ENCODE measurements at places on chromosomes 12 and 14. TPM values are rescaled to one million over a fixed set of nuclear protein-coding genes. Genes with fewer than 3 reads are reported as not detected.

- H3K4me1 ChIP-seq, result peaks cover 4% of the 10 kb centered on the region
- H3K36me3 ChIP-seq, result no peaks in the 10 kb centered on the region
- no peak overlapping the region for H3K27ac ChIP-seq
- no peak overlapping the region for H3K4me3 ChIP-seq
- no peaks in the 10 kb centered on the region for H3K27me3 ChIP-seq
Observed at GRCh38 chr12:113874999-113875561, 91.0 kb downstream of the RBM19 start.

- H3K27ac ChIP-seq, result no peak overlapping the region
- peaks cover 28% of the 10 kb centered on the region for H3K4me1 ChIP-seq
- H3K36me3 ChIP-seq, result no peaks in the 10 kb centered on the region
- H3K27me3 ChIP-seq, result no peaks in the 10 kb centered on the region
Observed at GRCh38 chr14:59225281-59225680, 36.8 kb downstream of the DAAM1 start.

- peak overlapping the region; percentile 28 for H3K27ac ChIP-seq
- peaks cover 23% of the 10 kb centered on the region for H3K36me3 ChIP-seq
- peaks cover 5% of the 10 kb centered on the region for H3K4me1 ChIP-seq
- DNase-seq, result no peak
- H3K27me3 ChIP-seq, result no peaks in the 10 kb centered on the region
- no peak overlapping the region for H3K4me3 ChIP-seq
Observed at GRCh38 chr14:81209167-81209836, 11.5 kb downstream of the GTF2A1 start.

Gene C3AR1
- not detected for total RNA-seq

DNA sequence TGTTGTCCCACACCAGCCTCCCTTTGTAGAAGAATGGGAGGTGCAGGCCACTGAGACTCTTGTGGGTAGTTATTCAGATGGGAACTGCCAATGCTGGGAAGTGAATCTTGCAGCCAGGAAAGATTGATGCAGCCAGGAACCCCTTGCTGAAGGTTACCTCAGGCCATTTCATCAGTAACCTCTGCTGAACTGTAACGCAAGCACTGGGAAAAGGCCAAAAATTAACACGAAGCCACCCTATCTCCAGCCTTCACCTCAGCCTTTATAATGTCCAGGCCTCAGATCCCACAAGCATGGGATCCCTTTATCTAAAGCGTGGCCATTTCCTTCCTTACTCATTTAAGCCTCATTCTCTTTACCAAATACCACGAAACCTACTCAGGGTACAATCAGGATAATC, 211.1 kb downstream of the SPTSSA start:
- no peak overlapping the region for H3K27ac ChIP-seq
- no peak for DNase-seq
- H3K36me3 ChIP-seq, result no peaks in the 10 kb centered on the region
- H3K27me3 ChIP-seq, result no peaks in the 10 kb centered on the region

DNA sequence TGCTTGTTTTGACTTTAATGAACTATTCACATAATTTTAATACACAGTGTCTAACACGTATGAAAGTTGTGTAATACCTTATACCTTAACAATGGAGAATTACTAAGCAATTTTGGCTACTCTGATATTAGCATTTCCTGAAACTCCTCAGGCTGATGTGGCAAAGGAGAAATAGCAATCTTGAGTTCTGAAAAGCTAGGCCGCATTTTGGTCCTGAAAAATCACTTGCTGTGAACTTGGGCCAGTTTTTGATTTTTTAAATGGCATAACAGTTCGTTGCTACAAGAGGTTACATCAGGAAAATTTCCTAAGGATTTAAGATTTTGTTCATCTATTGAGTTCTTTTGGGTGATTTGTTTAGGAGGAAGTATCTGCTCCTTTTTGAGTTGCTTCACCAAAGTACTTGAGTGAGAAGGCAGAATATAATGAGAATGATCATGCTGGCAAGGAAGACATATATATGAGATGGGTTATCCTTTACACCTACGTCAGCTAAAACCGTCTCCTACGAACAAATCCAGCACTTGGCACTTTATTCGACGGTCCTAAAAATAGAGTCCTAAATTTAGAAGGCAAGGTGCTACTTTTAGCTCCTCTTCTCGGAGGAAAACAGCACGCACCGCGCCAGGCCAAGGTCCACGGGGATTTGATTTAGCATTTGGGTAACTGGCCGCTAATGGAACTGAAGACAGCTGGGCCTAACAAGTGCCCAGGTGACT, 32.2 kb downstream of the MIA2 start:
- peak; percentile 54 for DNase-seq
- peaks cover 12% of the 10 kb centered on the region for H3K4me1 ChIP-seq
- no peaks in the 10 kb centered on the region for H3K27me3 ChIP-seq
- no peaks in the 10 kb centered on the region for H3K36me3 ChIP-seq

GRCh38 chr12:56954057-56954957, 3.1 kb downstream of the RDH16 start:
- H3K4me3 ChIP-seq, result no peak overlapping the region
- DNase-seq, result no peak
- H3K36me3 ChIP-seq, result no peaks in the 10 kb centered on the region

Gene CRIP2
- total RNA-seq, result 804 TPM

Gene GNB3
- 5.2 TPM for total RNA-seq

All from cardiac muscle cell (in vitro differentiated cells and primary cell).